CD4-positive, alpha-beta T cell treated with Interferon alpha-2 for 1 hour (primary cell): ENCODE measurements at places on chromosomes 5 and 9.
A peak's percentile ranks its signal among the peaks of the same experiment; 100 is the strongest.

GRCh38 chr5:76209297-76209696, 126.1 kb downstream of the SV2C start:
- DNase-seq: no peak

DNA sequence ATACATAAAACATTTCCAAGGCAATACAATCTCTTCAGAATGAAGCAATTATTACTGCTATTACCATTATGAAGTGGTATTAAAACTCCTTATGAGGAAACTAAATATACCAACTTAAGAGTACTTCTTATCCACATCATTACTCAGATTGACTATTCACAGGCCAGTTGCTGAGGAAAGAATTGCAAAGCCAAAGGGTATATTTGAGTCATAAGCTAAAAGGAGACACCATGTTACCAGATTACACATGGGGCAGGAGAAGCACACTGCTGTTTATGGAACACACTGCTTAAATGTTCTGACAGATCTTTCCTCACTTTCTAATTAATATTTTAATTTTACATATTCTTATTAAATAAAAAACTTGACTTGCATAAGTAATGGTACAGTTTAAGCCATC, 1726.4 kb upstream of the NUDT12 start:
- no peak for DNase-seq

DNA sequence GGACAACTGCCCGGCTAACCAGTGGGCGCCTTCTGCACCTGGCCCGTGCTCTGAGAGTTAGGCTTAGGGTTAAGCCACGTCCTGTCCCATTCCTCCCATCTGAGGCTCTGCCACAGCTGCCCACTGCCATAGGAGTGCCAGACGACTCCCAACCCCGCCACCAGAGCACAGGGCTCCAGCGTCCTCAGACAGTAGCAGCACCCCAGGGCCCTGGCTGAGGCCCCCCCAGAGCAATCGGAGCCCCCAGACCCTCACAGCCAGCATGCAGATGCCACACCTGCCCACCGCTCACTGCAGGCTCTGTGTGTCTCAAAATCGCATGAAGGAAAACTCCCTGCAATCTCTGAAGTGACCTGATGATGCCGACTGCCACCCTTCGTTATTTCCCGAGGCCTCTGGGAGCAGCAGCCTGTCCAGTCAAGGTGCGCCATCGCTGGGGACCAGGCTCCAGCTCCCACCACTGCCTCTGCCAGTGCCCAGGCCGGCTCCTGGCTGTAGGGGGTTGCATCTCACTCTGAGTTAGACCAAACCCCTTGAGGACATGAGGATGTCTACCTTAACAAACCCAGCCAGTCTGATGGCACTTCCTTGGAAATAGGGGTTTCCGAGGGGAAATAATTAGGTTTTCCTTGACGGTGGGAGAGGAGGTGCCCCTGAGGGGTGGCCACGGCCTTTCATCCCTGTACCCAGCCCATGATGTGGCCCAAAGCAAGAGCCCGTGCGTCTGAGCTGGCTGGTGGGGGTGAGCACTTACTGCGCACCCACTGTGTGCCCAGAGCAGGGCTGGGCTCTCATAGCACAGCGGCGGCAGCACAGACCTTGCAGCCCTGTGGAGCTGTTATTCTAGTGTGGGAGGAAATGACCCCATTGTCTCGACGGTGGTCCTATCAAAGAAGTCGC, 58.0 kb upstream of the RNF130 start:
- DNase-seq: no peak

DNA sequence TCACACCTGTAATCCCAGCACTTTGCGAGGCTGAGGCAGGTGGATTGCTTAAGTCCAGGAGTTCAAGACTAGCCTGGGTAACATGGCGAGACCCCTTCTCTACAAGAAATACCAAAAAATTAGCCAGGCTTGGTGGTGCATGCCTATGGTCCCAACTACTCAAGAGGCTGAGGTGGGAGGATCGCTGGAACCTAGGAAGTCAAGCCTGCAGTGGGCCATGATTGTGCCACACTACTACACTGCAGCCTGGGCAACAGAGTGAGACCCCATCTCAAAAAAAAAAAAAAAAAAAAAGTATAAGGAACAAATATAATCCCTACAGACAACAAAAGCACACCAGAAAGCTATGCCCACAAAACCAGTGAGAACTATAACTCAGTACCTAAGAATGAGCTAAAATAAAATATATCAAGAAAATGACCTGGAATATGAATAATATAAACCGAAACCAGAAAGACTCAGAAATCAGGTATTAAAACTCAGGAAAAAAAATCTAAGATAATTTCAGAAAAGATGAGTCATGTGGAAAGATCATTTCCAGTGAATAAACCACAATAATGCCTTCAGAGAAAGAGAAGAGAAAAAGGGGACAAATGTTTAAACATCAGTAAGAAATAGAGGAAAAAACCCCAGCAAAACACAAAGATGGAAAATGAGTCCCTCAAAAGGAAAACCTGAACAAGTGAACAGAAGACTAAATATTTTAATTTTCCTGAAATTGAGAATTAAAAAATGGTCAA, 57.4 kb downstream of the GOLPH3 start:
- DNase-seq: no peak

DNA sequence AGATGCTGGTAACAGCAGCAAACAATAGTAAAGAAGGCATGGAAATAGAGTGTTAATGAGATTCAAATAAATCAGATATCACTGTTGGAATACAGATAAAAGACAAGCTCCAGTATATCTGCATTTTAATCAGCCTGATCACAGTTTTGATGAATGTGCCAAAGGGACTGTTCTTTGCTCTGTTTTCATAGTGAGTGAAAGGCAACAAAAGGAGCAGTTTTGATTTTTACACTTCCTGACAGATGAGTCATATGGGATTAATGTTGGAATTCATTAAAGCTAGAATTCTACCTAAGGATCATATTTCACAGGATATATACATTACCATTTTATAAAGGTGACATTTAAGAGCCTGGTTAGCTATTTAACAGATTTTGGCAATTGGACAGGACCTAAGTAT, 743.3 kb upstream of the PTPRD start:
- DNase-seq: no peak

DNA sequence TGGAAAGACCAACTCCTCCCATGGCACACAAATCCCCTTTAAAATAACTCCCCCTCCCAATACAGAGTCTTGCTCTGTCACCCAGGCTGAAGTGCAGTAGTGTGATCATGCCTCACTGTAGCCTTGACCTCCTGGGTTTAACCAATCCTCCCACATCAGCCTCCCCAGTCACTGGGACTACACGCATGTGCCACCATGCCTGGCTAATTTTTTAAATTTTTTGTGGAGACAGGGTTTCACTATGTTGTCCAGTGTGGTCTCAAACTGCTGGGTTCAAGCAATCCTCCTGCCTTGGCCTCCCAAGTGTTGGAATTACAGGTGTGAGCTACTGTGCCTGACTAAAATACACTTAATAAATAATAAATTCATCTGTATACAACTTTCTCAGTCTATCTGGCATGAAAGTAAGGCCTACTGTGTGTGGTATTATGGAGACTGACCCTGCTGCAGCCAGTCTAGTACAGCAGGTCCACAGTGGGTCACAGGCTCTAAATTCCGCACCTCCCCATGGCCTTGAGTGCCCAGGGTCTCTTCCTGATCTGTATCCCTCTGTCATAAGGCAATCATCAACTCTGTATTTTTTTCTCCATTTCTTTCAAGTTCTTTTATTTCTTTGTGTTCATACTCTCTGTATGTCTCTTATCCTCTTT, 169.4 kb downstream of the MAPKAP1 start:
- no peak for DNase-seq

GRCh38 chr5:159657771-159658170, 258.5 kb upstream of the ADRA1B start:
- no peak for DNase-seq

GRCh38 chr5:139082813-139083498, 115.2 kb downstream of the SIL1 start:
- DNase-seq: no peak

GRCh38 chr5:14870337-14871213, 1.0 kb downstream of the ANKH start:
- DNase-seq: peak; percentile 79
